Naive thymus-derived CD4-positive, alpha-beta T cell (primary cell): ENCODE measurements at places on chromosomes 3 and 15. TPM values are rescaled to one million over a fixed set of nuclear protein-coding genes. Genes with fewer than 3 reads are reported as not detected.

DNA sequence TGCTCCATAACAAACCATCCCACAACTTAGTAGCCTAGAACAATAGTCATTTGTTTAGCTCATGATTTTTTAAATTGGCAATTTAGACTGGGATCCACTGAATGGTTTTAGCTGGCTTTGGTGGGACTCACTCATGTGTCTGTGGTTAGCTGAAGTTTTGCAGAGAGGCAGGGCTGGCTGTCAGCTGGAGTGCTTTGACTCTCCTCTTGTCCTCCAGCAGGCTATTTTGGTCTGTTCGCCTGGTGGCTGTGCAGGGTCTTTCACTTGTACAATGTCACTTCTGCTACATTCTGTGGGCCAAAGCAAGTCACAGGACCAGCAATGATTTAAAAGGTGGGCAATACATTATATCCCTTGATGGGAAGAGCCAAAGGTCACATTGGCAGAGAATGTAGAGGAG lies 1146.5 kb downstream of the ROBO2 start:
- no peak for DNase-seq

DNA sequence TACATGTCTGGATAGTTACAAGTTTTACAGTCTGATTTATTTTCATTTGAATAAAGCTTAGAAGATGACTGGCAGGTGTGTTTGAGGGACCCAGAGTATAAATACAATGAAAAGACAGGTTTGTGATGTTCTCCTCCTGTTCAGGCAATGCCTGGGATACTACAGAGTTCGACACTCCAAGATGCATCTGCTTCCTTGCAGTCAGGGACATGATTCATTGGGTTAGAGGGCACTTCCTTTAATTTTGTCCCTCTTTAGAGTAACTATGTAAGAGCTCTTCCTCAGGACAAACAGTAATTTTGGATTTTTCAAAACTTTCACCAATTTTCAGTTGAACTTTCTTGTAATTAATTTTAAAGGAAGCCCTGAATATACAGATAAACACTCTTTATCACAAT lies 102.0 kb downstream of the LMLN start:
- no peak for DNase-seq

- no peak for DNase-seq
These were observed 73.0 kb upstream of the GOLIM4 start for GRCh38 chr3:168168743-168169142.

Gene TWF2
- total RNA-seq = 67.0 TPM

- DNase-seq = no peak
These were observed 73.9 kb upstream of the MYO5C start for GRCh38 chr15:52369455-52369854.
